ENCODE measurements at places on chromosomes 16 and 17.

DNA sequence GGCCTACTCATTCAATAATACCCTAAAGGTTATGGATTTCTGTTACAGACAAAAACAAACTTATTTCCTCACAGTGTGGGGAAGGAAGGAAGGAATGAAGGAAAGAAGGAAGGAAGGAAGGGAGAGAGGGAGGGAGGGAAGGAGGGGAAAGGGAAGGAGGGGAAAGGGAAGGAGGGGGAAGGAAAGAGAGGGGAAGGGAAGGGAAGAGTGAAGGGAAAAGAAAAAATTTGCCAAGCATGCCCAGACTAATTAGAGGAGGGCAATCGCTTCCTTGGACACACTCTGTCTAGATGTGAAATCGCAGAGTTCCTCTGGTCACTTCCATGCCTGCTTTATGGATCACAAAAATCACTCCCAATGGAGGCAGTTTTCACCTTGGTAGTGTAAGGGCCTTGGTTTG is 570.1 kb upstream of the SOX9 start:
- DNase-seq: no peak

DNA sequence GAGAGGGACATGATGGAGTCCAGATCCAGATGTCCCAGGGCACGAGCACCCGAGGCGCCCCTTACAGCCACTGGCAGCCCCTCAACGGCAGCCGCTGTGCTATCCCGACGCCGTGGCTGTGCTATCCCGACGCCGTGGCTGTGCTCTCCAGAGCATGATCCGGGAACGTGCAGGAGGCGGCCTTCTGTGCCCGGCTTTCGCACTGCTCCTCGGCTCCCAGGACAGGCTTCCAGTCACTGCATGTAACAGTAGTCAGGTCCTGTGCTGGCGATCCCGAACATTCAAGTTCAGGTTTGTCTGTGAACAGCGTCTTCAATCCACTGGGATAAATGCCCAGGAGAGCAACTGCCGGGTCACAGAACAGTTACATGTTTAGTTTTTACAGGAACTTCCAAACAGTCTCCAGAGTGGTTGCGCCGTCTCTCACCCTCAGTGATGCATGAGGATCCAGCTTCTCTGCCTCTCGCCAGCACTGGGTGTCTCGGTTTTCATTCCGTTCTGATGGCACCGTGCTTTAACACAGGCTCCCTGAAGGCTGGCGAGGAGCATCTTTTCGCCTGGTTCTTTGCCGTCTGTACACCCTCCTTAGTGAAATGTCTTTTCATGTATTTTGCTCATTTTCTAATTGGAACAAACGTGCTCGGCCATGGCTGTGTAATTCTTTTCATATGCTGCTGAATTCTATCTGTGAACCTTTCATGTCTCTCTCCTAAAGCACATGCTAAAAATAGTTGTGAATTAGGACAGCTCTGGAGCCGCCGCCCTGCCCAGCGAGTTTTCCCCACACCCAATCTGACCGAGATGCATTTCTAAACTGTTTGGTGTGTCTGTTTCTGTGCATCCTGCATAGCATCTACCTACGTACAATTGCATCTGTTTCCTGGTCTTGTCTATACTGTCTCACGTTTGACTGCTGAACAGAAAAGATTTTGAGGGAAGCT is 72.6 kb upstream of the METRNL start:
- DNase-seq: no peak

- no peak for DNase-seq
Observed at GRCh38 chr16:54689072-54689865, 241.4 kb upstream of the IRX5 start.

DNA sequence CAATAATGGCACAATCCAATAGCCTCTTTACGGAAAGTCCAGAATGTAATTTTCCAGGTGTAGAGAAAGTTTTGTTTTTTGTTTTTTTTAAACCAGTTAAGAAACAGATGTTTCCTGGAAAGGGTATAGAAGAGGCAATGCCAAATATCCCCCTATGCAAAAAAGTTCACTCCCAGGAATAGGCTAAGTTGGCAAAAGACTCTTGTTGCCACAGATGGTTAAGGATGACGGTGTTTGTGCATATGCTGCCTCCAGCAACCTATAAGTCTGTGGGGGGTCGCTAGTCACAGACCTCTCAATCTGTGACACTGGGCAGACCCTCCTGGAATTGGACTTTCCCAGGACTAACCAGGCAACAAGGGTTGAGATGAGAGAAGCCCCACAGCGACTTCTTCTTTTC is 20.9 kb upstream of the HP start:
- DNase-seq: no peak

- no peak for DNase-seq
Observed at GRCh38 chr16:15544405-15544804, 98.5 kb downstream of the MARF1 start.

DNA sequence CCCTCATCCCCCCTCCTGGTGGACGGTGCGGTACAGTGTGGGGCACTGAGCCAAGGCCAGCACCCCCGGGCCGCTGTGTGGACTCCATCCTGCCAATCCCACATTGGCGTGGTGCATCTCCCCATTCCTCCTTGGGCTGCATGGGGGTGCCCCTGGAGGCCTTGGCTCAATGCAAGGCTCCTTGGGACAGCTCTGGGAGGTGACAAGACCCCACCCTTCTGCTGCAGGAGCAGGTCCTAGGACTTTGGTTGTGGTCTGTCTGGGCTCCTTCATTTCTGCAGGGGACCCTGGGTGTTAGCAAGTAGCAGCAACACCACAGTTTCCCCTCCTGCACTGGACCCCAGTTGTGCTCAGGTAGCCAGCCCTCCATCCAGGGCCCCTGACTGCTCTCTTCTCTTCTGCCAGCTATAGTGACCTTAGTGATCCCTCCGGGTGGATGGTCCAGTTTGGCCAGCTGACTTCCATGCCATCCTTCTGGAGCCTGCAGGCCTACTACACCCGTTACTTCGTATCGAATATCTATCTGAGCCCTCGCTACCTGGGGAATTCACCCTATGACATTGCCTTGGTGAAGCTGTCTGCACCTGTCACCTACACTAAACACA is 1.3 kb downstream of the PRSS21 start:
- no peak for DNase-seq

- no peak for DNase-seq
Observed at GRCh38 chr16:12133729-12134128, 157.2 kb downstream of the SNX29 start.

DNA sequence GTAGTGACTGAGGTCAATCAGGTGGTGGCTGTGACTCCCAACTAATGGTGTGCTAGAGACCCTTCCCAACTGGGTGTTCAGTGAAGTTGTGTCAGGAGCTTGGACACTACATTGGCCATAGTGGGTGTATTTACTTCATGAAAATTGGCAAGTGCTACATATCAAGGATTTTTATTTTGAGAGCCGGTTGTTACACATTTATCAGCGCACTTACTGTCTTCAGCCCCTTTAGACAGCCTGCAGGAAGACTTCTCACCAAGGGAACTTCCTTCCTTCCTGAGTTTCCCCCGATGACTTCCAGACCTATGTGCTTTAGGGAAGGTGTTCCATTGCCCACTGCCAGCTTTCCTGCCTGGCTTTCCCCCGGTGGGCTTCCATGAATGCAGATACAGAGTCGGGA is 261.2 kb downstream of the CBLN1 start:
- no peak for DNase-seq

All from SHP77 (cell line).